ENCODE measurements at places on chromosomes 12 and 14.

GRCh38 chr12:53938326-53939140 lies at the start of gene HOXC13:
TSS of gene HOXC13 (plus strand) at chr12:53938831. CDS start at chr12:53938907, 76 bp downstream.
- no peak for DNase-seq

- peak; percentile 82 for DNase-seq
Measured at GRCh38 chr14:95515596-95516552, 576 bp downstream of the SYNE3 start.

DNA sequence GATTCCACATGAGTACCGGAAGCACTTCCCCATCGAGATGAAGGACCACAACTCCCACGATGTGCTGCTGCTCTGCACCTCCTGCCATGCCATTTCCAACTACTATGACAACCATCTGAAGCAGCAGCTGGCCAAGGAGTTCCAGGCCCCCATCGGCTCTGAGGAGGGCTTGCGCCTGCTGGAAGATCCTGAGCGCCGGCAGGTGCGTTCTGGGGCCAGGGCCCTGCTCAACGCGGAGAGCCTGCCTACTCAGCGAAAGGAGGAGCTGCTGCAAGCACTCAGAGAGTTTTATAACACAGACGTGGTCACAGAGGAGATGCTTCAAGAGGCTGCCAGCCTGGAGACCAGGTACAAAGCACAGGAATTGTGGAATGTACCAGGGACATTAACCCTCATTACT lies 22.4 kb upstream of the GALNT16 start:
- DNase-seq = no peak

GRCh38 chr14:88463318-88463717 lies 77.9 kb downstream of the SPATA7 start:
- no peak for DNase-seq

GRCh38 chr12:5967645-5968415 lies 22.8 kb upstream of the ANO2 start:
- DNase-seq = no peak

DNA sequence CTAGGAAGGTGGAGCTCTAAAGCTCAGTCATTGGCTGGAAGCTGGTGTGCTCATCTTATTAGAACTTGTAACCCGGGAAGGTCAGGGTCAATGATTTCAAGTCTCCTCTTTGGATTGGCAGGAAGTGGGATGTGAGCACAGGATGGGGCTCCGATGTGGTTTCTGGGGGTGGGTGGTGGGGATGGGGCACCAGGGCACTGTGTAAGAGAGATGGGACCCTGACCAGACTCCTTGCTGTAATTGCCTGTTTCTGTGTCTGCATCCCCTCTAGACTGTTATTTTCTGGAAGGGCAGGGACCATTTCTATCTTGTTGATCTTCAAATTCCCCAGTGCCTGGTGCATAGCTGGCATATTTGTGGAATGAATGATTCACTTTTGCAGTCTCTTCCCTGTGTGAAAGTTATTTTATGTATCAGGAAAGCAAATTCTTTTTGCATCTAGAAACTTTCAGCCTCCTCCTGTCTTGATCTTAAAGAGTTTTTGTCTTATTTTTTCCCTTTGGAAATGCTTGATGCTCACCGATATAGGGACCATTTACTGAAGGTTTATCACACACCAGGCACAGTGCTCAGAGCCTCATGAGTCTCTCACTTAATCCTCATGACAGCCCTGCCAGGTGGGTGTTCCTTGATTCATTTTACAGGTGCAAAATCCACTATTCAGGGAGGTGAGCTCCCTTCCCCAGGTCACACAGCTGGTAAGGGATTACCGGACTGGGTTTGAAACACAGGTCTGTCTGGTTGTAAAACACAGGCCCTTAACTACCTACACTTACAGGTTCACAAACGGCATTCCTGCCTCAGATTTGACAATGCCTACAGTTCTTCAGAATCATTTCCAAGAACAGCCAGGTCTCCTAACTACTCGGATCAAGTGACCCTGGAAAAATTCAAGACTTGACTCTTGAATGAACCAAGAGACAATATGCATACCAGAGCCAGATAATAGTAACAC lies 86.9 kb upstream of the IGF1 start:
- DNase-seq = no peak

- no peak for DNase-seq
Measured at GRCh38 chr12:52838609-52839435, 4.7 kb upstream of the KRT79 start.

GRCh38 chr12:40587421-40587820 lies 104.8 kb upstream of the CNTN1 start:
- no peak for DNase-seq

- no peak for DNase-seq
Measured at GRCh38 chr14:42736408-42736807, 1129.7 kb downstream of the LRFN5 start.

GRCh38 chr14:73785336-73785833 lies 66.2 kb upstream of the PTGR2 start:
- no peak for DNase-seq

All from effector CD4-positive, alpha-beta T cell (primary cell).